ENCODE measurements at places on chromosomes 13 and 19. TPM values are rescaled to one million over a fixed set of nuclear protein-coding genes. Genes with fewer than 3 reads are reported as not detected.
A peak's percentile ranks its signal among the peaks of the same experiment; 100 is the strongest.

The PDX1 gene
- total RNA-seq = not detected

DNA sequence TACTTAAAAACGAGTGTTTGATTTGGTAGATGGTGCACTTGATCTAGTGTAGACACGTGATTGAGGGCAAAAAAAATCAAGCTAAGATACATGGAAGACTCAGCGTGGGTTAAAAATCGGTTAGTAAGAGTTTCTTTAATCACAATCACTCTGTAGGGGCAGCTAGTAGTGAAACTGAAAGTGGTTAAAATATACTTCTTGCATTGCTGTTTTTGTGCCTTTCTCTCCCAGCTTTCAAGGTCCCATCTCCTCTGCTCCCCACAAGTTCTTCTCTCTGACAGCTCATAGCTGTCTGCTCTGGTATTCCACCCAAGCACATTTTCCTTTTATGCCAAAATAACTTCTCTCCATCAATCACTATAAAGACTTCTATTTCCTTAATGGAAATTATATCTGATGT is 1089.7 kb downstream of the EFNB2 start:
- DNase-seq = no peak
- no peak overlapping the region for H3K27ac ChIP-seq
- no peaks in the 10 kb centered on the region for H3K27me3 ChIP-seq
- peak overlapping the region; percentile 12 for H3K4me3 ChIP-seq
- no peaks in the 10 kb centered on the region for H3K4me1 ChIP-seq

- peaks cover 39% of the 10 kb centered on the region for H3K36me3 ChIP-seq
- no peaks in the 10 kb centered on the region for H3K27me3 ChIP-seq
- H3K4me1 ChIP-seq = peaks cover 14% of the 10 kb centered on the region
- H3K4me3 ChIP-seq = peak overlapping the region; percentile 93
Observed at GRCh38 chr19:58229255-58229639, 533 bp downstream of the ZNF544 start.

DNA sequence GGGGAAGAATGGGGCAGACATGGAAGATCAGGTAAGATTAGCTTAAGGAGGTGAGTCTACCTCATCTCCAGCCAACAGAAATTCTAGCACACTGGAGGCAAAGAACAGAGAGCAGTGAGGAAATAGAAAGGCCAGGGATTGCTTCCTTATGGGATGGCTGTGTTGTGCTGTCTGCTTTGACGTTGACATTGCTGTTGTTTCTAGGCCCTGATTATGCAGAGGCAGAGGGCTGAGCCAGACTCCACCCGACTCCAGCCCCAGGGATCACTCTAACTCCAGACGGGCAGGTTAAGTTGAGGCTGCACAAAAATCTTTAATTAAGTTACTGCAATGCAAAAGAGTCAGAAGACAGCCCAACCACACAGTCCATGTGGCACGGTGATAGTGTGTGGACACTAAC is 24.1 kb downstream of the CRYL1 start:
- H3K27me3 ChIP-seq = no peaks in the 10 kb centered on the region
- H3K4me1 ChIP-seq = no peaks in the 10 kb centered on the region
- no peak overlapping the region for H3K27ac ChIP-seq

The RETN gene
- total RNA-seq = 21.1 TPM

GRCh38 chr13:27504868-27505194 is 54.5 kb upstream of the MTIF3 start:
- no peak for DNase-seq
- no peak overlapping the region for H3K27ac ChIP-seq
- no peaks in the 10 kb centered on the region for H3K36me3 ChIP-seq
- no peak overlapping the region for H3K4me3 ChIP-seq
- peaks cover 3% of the 10 kb centered on the region for H3K27me3 ChIP-seq
- H3K4me1 ChIP-seq = no peaks in the 10 kb centered on the region

GRCh38 chr19:17049711-17050280 is 23.2 kb upstream of the CPAMD8 start:
- H3K27ac ChIP-seq = no peak overlapping the region
- H3K36me3 ChIP-seq = peaks cover 42% of the 10 kb centered on the region
- no peaks in the 10 kb centered on the region for H3K27me3 ChIP-seq
- H3K4me3 ChIP-seq = no peak overlapping the region

- H3K27me3 ChIP-seq = no peaks in the 10 kb centered on the region
- H3K4me3 ChIP-seq = no peak overlapping the region
- H3K4me1 ChIP-seq = no peaks in the 10 kb centered on the region
- H3K27ac ChIP-seq = no peak overlapping the region
- no peak for DNase-seq
- no peaks in the 10 kb centered on the region for H3K36me3 ChIP-seq
Observed at GRCh38 chr13:72025836-72026235, 158.8 kb upstream of the DACH1 start.

The GPR12 gene
- not detected for total RNA-seq

DNA sequence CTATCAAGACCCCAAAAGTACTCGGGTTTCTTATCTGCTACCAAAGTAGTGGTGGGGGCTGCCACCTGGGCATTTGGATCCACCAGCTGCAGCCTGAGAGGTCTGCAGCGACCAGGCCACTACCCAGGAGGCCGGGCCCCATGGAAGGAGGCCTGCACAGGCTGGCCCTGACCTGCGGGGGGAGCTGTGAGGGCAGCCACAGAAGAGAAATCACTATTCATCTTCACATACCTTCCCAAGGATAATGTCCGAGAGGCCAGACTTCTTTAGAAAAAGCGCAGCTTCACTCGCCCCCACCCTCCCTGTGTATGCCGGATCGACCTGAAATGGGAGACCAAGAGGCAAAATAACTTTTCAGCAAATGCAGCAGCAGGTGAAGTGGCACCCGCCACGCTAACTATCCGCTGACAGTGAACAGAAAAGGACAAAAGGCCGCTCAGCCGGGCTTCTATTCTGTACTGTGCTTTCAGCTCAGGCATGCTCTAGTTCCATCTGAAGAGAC is 30.1 kb downstream of the EPS15L1 start:
- H3K27ac ChIP-seq = no peak overlapping the region
- H3K4me1 ChIP-seq = peaks cover 65% of the 10 kb centered on the region
- H3K4me3 ChIP-seq = no peak overlapping the region
- H3K27me3 ChIP-seq = no peaks in the 10 kb centered on the region

GRCh38 chr19:47362321-47362720 is 13.2 kb downstream of the DHX34 start:
- peaks cover 98% of the 10 kb centered on the region for H3K36me3 ChIP-seq
- DNase-seq = no peak
- H3K4me3 ChIP-seq = no peak overlapping the region
- H3K4me1 ChIP-seq = no peaks in the 10 kb centered on the region

DNA sequence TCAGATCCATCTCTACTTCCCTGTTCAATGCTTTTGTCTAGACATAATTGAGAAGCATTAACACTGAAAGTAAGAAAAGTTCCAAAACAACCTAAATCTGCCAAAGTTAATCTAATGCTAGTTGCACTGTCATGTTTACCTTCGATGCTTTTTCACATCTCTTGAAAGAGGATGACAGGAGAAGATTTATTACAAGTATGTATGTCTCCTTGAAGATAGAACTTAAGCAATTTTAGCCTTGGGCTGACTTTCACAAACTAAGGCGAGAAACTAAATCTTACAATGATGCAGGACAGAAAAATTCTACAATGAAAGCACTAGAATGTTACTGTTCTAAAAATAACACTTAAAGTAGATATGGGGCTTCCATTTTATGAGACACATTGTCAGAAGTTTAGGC is 64.0 kb downstream of the MIPEP start:
- H3K27ac ChIP-seq = no peak overlapping the region
- no peak overlapping the region for H3K4me3 ChIP-seq
- H3K27me3 ChIP-seq = no peaks in the 10 kb centered on the region
- no peak for DNase-seq
- no peaks in the 10 kb centered on the region for H3K4me1 ChIP-seq

DNA sequence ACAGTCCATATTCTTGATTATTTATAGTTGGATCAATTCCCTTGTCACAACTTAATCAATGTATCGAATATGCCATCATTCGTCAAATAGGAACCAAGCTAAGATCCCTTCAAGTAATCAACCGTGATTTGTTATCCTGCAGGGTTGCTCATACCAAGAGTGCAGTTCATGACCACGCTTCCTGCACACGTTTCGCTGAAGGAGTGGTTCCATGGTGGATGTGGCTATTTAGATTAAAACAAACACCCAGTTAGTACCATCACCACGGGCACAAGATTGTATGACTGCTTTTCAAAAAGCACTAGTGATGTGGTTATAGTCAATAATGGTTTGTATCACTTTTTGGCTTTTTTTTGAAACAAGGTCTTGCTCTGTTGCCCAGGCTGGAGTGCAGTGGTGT is 41.1 kb upstream of the CCNE1 start:
- H3K36me3 ChIP-seq = no peaks in the 10 kb centered on the region
- H3K27ac ChIP-seq = no peak overlapping the region
- no peaks in the 10 kb centered on the region for H3K27me3 ChIP-seq
- H3K4me1 ChIP-seq = no peaks in the 10 kb centered on the region
- DNase-seq = no peak

The IZUMO1 gene
- 2.9 TPM for total RNA-seq

DNA sequence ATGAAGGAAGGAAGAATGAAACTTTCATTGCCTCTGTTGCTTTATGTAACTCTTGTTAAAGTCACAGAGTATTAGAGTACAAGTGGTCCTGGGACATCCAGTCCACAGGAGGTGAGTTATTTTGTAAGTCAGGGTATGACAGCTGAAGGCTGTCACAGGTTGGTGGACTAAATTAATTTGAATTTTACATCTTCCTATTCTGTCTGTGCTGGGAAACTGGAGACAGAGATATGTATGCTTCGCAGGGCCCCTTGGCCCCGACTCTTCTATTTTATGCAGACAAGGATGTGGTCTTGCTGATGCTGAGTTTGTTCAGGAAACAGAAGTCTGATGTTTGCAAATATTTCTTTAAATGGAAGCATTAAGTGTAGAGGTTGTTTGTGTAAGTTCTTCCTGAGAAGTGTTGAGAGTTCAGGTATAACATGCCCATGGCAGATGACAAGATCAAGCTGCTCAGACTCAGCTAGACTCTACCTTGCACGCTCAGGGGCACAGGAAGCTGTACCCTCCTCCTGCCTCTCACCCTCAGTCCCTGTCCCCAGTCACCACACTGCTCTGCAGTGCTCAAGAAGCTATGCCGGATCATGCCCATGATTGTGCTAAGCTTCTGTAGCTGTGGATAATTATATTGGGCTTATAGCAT is 23.4 kb downstream of the RASL11A start:
- H3K4me3 ChIP-seq = no peak overlapping the region
- H3K4me1 ChIP-seq = no peaks in the 10 kb centered on the region
- DNase-seq = no peak
- no peaks in the 10 kb centered on the region for H3K27me3 ChIP-seq
- no peaks in the 10 kb centered on the region for H3K36me3 ChIP-seq

DNA sequence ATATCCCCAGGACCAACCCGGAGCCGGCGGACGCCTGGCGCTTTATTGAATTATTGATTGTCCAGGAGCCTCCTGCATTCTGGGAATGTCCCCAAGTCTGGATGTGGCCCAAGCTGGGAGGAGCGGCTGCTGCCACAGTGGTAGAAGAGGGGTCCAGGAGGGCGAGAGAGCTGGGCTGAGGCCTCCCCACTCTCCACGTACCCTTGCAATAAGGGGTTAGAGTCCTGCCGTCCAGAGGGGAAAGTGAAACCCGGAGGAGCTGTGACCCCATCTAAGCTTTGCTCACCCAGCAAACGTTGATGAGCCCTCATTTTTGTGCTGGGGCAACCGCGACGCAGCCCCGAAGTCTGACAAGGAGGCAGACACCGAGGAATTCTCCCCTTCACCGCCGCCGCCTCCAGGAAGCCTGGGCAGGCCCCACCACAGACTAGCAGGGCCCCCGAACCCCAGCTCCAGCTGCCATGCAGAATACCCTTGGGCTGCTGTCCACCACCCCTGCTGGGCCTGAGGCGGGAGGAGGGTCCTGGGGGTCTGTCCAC is 1.4 kb upstream of the C2CD4C start:
- no peak for DNase-seq
- H3K36me3 ChIP-seq = no peaks in the 10 kb centered on the region
- no peak overlapping the region for H3K27ac ChIP-seq

- peak overlapping the region; percentile 80 for H3K4me3 ChIP-seq
- no peak for DNase-seq
- H3K27me3 ChIP-seq = peaks cover 9% of the 10 kb centered on the region
- H3K4me1 ChIP-seq = peaks cover 64% of the 10 kb centered on the region
- H3K36me3 ChIP-seq = peaks cover 4% of the 10 kb centered on the region
Observed at GRCh38 chr19:1240925-1241324, 626 bp upstream of the ATP5F1D start.
